ENCODE measurements at places on chromosomes 2 and 18. TPM values are rescaled to one million over a fixed set of nuclear protein-coding genes. Genes with fewer than 3 reads are reported as not detected.

DNA sequence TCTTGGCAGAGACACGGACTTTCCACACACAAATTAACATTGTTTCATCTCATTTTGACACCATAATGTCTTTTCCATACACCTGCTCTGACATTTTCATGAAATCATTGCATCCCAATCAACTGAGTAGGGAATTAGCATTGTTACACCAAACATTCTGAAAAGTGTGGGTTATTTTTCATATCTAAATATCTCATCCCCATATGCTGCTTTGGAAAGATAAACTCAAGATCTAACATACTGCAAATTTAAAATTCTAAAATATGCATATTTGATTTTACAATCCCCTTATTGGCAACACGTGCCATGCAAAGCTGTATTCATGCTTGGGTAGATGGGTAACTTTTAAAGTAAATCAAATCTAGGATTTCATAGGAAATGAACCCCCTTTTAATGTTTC is 242.9 kb downstream of the ZNF516 start:
- no peak for DNase-seq

DNA sequence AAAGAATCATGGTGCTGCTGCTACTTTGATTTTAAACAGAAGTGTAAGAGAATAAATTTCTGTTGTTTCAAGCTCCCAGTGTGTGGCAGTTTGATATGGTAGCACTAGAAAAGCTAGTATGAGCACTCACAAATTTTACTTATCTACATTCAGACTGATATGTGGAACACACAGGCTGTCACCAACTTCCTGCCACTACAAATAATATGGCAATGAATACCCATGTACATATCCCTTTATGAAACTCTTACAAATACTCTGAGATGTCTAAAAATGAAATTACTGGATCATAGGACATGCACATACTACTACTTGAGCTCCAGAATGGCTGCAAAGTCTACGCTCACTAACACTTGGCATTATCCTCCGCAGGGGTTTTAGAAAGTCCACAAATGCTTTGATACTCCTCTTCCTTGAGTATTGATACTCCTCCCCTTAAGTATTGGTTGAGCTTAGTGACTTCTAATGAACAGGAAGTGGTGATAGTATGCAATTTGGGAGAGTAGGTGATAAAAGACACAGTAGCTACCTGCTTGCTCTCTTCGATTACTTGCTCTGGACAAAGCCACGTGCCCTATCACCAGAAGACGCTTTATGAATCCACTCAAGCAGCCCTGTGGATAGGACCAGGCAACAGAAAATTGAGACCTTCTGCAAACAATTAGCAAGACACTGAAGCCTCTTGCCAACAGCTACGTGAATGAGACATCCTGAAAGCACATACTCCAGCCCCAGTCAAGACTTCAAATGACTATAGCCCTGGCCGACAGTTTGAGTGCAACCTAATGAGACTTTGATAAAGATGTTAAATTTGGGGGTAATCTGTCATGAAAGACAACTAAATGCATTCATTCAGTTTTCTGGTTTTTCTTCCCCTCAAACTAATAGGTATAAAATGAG is 35.4 kb downstream of the FBXO11 start:
- DNase-seq, result no peak

GRCh38 chr2:70779911-70780545 is 10.4 kb downstream of the FIGLA start:
- peak; percentile 55 for DNase-seq

DNA sequence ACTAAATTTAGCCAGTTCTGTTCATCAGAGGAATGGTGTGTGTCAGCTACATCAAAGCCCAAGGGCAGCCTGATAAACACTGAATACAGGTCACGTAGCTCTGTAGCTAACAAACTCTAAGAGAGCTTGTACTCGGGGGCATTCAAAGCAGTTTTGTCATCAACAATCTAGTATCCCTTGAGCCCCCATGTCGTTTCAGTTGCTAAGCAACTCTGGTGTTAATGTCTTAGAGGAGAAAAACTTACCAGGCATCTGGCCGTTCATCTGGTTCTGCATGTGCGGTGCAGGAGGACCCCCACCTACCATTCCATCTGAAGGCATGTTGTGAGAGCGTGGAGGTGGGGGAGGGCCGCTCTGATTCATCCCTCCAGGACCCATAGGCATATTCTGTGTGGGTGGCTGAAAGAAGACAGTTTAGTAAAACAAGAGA is 33.1 kb downstream of the SS18 start:
- no peak for DNase-seq

GRCh38 chr2:209519906-209520305 is 96.1 kb downstream of the MAP2 start:
- DNase-seq, result no peak

The MALT1 gene
- total RNA-seq, result 18.8 TPM

All from lung (tissue), 17 donors.